Left kidney (tissue), 8 donors: ENCODE measurements at places on chromosomes 3 and 15. TPM values are rescaled to one million over a fixed set of nuclear protein-coding genes. Genes with fewer than 3 reads are reported as not detected.

DNA sequence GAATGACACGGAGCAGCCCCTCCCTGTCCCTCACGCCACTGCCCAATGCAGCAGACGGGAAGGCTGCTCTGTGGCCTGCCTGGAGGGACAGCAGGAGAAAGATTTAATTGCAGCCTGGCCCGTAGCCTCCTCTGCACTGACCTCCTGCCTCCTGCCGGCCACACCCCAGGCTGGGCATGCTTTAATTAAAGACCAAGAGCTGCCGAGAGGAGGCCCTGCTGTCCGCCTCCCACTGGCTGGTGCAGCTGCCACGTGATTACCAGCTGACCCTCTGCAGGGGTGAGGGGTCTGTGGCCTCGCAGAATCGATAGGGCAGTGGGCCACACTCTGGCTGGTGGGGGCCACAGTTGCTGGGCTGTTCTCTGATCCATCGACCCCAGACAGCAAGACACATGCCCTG, 100.2 kb upstream of the PRR23E start:
- DNase-seq = no peak

GRCh38 chr3:70108072-70108471, 108.5 kb downstream of the SAMMSON start:
- no peak for DNase-seq

DNA sequence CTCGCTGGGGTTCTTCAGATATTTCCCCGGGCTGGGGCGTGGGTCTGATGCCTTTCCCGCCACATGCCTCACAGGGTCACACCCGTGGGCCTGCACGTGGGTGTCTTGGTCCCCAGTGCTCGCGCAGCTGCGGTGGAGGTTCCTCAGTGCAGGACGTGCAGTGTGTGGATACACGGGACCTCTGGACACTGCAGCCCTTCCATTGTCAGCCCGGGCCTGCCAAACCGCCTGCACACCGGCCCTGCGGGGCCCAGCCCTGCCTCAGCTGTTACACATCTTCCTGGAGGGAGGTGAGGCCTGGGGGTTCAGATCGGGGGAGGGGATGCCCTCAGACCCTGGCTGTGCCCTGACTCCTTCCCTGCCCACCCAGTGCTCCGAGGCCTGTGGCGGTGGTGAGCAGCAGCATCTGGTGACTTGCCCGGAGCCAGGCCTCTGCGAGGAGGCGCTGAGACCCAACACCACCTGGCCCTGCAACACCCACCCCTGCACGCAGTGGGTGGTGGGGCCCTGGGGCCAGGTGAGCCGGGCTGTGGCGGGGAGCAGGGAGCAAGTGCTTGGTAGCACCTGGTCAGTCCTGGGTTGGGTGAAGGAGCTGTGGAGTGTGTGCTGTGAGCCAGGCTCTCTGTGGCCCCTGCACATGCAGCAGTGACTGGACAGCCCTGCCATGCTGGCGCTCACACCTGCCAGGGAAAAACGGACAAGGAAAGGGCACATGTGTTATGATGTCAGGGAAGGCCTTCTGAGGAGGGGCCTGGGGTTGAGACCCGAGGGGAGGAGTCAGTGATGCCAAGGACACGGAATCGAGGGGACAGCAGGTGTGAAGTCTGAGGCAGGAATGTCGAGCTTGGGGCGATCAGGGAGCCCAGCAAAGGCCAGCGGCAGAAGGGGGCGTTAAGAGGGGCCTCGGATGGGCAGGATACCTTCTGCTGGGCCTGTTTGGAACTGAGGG, 88.9 kb downstream of the TBC1D2B start:
- DNase-seq = no peak

DNA sequence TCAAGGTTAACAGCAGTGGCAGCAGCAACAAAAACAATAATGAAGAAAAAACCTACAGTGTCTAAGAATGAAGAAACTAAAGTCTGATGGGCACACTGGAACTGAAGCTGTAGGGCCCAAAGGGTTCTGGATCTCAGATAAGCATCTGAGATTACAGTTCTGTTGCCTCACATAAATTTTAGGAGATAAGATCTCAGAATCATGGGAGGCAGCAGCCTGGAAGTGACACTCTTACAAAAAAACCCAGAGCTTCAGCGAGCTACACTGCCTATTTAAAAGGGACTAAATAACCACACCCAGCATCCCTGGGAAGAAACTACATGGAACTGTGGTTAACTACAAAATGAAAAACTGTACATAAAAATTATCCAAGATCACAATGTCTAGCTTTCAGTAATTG, 61.2 kb downstream of the PLD1 start:
- DNase-seq = no peak

- no peak for DNase-seq
These were observed 153.5 kb downstream of the RPLP1 start for GRCh38 chr15:69606144-69606543.

DNA sequence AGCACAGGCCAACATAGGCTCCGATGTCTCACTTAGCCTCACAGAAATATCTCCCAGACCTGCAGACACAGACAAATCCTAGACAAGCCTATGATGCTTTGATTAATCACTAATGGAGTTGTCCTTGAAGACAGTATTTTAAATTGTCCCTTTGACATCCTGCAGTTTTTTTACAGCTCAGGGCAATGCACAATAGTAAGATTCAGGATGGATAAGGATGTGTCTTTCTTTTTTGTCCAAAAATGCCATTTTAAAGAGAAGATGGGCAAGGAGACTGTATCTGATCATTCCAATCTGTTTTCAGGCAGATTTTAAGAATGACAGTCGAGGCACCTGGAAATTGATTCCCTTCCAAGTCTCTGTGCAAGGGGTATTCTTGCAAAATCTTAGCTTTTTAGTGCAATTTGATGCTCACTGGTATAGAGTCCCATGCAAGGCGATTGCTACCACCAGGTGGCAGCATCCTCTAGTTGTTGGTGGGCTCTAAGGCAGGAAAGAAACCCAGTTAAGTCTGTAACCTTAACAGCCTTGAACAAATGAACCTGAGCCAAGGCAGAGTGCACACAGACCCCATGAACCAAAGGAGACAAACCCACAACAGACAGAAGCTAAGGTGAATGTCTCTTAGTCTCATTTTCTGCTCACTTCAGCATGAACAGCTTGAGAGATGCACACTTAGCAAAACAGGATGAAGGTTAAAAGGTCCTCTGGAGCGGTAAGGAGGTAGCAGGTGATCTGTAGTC, 51.2 kb upstream of the MINAR1 start:
- DNase-seq = peak; percentile 75

DNA sequence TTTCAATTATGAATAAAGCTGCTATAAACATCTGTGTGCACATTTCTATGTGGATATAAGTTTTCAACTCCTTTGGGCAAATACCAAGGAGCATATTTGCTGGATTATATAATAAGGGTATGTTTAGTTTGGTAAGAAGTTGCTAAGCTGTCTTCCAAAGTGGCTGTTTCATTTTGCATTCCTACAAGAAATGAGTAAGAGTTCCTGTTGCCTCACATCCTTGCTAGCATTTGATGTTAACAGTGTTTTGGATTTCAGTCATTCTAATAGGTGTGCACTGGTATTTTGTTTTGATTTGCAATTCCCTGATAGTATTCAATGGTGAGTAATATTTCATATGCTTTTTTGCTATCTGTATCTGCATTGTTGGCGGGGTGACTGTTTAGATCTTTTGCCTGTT, 120.7 kb upstream of the MDFIC2 start:
- no peak for DNase-seq

GRCh38 chr15:85624291-85624801, 170.4 kb downstream of the KLHL25 start:
- DNase-seq = peak; percentile 37

DNA sequence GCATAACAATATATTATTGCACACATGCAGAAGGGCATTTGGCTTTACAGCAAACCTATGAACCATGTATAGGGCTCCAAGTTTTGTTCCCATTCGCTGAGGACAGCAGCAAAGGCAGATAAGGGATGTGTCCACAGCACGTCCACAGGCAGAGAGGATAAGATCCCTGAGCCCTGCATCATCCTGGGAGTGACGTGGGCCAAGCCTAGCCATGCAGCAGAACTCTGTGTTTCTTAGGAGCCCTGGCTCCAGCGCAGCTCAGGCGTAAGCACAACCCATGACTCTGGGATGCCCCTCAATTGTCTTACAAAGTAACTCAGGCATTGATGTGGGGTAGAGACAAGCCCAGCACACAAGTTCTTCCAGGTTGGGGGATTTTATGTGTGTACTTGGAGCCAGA, 194.3 kb upstream of the CTDSPL start:
- DNase-seq = no peak

GRCh38 chr3:158717576-158717975, 14.7 kb downstream of the RARRES1 start:
- DNase-seq = no peak

DNA sequence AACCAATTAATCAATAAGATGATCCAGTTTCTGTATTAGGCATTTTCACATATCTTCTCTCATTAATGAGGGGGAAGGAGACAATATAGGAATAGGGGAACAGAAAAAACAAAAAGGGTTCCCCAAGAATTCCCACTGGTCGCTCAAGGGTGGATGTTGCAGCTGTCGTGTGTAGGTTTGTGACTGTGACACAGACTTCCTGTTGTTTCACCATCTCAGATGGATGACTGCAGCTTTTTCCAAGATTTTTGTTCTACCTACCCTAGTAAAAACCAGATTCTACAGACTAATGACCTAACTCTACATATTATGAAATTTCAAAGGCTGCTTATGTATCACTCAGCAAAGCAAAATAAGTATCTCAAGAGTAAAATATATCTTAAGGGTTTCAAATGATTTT, 73.7 kb upstream of the MB21D2 start:
- no peak for DNase-seq

DNA sequence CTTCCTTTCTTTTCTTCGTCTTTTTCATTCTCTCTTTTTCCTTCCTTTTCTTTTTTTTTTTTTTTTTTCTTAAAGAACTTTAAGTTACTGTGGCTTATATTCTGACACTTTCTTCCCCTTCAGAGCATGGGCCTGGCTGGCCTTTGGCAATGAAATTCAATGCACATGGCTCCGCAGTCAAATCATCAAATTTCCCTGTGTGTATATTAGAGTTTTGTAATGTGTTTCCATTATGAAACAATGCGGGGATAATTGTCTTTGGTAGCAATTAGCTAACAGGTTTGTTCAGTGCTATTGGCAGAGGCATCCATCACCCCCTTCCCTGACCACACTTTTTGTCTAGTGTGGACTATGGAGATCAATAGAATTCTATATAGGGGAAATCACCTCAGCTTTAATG, 80.5 kb downstream of the CDIN1 start:
- DNase-seq = no peak

DNA sequence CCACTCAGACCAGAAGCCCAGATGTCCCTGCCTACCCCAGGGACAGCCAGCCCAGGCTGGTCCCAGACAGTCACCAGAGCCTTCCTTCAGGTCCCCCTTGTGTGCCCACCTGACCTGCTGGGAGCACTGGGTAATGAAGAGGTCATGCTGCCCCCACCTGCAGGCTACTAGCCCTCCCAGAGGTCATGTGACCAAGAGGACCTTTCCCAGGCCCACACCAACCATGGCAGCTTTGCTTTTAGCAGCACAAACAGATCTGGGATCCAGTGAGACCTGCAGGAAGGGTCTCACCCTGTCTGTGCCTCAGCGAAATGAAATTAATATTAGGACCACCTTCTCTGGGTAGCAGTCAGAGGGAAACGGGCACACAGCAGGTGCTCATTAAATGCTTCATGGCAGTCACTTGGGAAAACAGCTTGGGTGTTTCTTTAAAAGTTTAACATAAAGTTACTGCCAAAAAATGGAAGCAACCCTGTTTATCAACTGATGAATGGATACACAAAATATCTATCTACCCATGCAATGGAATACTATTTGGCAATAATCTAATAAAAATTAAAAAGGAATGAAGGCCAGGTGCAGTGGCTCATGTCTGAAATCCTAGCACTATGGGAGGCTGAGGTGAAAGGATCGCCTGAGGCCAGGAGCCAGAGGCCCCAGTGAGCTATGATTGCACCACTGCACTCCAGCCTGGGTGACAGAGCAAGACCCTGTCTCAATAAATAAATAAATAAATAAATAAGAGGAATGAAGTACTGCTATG, 43.7 kb downstream of the DNAJB8 start:
- no peak for DNase-seq

GRCh38 chr3:177906126-177906511, 630.1 kb upstream of the KCNMB2 start:
- no peak for DNase-seq

DNA sequence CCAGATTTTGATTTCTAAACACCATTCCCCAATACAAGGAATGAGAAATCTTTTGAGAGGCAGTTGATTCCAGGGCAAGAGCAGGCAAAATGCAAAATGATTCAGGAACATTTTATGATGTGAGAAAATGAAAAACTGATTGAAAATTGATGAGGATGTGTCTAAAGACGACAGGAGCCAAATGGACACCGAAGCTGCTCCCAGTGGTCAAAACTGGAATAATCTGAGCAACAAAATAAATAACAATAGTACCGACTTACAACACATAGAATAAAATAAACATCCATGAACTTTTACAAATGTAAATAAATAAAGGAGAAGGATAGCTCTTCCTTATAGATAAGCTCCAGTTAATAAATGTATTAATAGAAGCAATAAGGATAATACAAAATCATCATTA, 186.8 kb downstream of the OCA2 start:
- no peak for DNase-seq

DNA sequence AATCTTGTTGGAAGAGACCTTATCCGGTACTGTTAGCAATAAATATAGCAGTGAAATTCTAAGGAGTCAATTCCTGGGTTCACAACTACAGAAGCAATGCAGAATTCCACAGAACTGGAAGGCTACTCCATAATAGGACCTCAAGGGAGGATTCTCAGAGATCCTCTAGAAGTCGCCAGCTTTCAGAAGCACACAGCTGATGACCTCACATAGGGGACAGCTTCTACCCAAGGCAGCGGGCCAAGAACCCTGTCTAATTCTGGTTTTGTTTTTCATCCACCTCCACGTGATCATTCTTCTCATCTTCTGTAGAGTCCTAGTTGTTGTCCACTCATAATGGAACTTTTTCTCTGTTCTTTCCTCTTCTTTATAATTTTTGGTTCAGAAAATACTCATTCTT, 99.4 kb downstream of the ERC2 start:
- no peak for DNase-seq

DNA sequence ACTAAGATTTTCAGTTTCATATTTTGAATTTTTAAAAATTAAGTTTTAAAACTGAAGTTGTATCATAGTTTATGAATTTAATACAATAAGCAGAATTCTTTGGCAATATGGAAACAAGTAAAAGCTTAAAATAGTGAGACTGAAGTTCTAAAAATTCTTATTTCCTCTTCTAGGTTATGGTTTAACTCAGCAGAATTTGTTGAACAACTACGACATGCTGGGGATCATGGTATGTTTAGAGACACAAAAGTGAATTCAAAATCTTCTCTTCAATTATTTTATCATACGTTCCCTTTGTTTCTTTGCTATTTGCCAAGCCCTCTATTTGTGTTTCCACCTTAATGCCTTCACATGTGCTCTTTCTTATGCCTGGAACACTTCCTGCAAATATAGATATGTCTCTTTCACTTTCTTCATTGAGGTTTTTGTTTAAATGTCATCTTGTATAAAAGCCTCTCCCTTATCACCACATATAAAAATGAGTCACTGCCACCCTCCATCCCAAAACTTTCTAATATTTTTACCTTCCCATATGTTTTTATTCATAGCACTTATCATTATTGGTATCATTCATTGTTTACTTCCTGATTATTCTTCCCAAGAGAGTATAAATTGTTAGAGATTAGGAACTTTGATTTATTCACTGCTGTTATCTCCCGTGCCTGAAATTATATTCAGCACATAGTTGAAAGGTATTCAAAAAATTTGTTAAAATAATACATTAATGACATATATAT, 6.4 kb downstream of the SUCNR1 start:
- no peak for DNase-seq

PLA1A gene
- polyA plus RNA-seq = 7.3 TPM

CCDC191 gene
- 31.1 TPM for polyA plus RNA-seq

CCR3 gene
- polyA plus RNA-seq = not detected

GJD2 gene
- not detected for polyA plus RNA-seq

LMAN1L gene
- polyA plus RNA-seq = not detected

DLEC1 gene
- polyA plus RNA-seq = 2.0 TPM

COL6A6 gene
- polyA plus RNA-seq = 2.9 TPM

RLBP1 gene
- not detected for polyA plus RNA-seq
